Activated CD4-positive, alpha-beta memory T cell treated with anti-CD3 and anti-CD28 coated beads for 36 hours (primary cell): ENCODE measurements at places on chromosomes 6 and 20. TPM values are rescaled to one million over a fixed set of nuclear protein-coding genes. Genes with fewer than 3 reads are reported as not detected.

GGTLC1 gene
- not detected for total RNA-seq

SYCP2 gene
- 3.1 TPM for total RNA-seq

FAM217A gene
- not detected for total RNA-seq

PARD6B gene
- total RNA-seq = 8.2 TPM

KIAA0408 gene
- total RNA-seq = 6.5 TPM

UBE2V1 gene
- total RNA-seq = 172 TPM

IL17A gene
- total RNA-seq = 35.3 TPM

ADGB gene
- total RNA-seq = not detected

PREX1 gene
- total RNA-seq = 92.8 TPM

NKX2-2 gene
- total RNA-seq = not detected

BNIP5 gene
- total RNA-seq = not detected
